ENCODE measurements at places on chromosomes 6 and 20.

DNA sequence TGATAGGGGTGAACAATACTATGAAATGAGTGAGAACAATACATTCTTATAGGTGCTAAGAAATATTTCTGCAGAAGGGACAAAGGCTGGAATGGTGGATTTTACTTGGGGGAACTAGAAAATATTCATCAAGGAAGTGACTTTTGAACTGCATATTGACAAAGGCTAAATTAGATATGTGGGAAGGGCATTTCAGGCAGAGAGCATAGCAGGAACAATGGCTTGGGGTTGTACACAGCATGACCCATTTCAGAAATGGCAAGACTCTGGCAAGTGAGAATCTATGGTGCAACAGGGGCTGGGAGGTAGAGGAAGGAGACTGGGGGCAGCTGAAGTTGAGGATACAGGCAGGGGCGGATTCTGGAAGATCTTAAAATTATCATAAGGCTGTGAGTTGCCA lies 46.7 kb upstream of the KIF16B start:
- DNase-seq: no peak

DNA sequence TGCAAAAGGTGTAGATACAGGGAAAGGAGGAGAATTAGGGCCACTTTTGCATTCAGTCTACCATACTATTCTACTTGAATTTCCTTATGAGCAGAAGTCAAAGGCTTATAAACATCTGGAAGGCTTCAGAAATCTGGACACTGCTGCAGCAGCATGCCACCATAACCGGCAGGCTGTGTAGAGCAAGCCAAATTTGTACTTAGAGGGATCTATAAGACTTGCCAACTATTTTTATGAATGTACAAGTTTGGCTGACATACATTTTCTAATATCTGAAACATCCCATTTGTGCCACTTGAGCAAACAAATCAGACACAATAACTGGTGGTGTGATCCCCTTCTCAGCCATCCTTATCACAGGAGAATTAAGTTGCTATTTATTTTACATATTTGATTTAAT lies 14.0 kb upstream of the PLCB1 start:
- no peak for DNase-seq

DNA sequence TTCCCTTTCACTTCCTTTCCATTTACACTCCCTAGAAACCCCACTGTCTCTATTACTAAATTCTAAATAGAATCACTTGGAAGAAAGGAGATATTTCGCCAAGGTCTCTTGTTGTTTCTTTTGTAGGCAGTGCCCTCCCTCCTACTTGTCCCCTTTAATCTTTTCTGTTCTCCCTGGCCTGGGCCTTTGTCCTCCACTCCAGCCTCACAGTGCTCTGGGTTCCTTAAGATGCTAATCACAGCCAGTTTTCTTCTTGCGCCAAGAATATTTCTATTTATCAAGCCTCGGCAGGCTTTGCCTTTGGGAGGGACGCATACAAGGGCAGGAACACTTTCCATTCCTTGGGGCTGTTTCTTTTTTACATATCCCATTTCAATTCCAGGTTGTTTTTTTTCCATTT lies 520.6 kb upstream of the CHD6 start:
- DNase-seq: no peak

DNA sequence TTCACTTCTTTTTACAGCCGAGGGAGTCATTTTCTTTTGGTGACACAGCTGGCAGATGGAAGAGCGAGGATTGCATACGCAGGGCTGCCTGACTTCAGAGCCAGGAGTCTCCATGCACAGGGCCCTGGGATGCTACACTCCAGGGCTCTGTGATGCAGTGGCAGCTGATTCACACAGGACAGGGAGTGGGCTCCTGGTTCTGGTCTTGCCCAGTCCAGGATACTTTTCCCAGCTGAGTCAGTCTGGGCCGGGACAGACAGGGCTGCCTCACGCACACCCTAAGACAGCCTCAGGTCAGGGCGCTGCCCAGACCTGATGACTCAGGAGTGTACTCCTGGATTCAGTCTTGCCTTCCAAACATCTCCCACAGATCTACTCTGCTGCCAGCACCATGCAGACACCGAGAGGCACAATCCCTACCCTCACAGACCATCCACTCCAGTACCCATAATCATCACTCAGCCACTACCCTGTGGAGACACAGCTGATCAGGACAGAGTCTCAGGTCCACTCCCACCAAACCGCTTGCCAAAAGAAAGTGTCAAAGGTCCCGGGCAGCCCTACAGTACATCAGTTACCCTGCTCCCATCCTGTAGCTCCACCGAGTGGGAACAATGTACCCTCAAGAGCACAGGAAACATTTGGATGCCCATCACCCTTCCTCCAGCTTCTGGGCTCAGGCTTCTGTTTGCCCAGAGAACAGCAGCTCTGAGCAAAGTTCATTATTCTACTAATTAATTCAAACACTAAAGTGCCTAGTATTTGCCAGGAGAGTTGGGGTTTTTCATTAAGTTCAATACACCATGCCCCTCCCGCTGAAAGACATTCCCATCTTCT lies 11.5 kb downstream of the SDC4 start:
- no peak for DNase-seq

DNA sequence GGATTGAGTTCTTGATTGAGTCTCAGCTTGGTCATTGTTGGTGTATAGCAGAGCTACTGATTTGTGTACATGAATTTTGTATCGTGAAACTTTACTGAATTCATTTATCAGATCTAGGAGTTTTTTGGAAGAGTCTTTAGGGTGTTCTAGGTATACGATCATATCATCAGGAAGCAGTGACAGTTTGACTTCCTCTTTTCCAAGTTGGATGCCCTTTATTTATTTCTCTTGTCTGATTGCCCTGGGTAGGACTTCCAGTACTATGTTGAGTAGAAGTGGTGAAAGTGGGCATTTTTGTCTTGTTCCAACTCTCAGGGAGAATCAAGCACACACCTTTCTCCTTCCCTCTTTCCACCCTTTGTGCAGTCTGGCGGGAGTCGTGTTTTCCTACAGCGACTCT lies 26.4 kb downstream of the RPP40 start:
- DNase-seq: no peak

- no peak for DNase-seq
Measured at GRCh38 chr6:109625199-109625598, 65.8 kb downstream of the AK9 start.

DNA sequence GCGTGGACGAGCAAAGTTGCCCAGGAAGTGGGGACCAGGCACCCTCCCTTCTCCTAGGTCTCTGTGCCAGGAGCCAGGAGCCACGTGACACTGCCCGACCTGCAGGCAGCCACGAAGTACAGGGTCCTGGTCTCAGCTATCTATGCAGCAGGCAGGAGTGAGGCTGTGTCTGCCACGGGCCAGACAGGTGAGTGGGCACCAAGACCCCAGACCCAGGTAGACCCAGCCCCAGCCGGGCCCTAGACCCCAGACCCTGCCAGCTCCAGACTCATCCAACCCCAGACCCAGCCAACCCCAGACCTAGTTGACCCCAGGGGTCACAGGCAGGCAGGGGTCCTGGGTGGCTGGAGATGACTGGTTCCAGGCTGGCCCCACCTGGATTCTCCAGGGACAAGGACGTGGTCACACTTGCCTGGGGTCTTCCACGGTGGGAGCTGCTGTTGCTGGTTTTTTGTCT lies 21.1 kb downstream of the COL20A1 start:
- DNase-seq: no peak

DNA sequence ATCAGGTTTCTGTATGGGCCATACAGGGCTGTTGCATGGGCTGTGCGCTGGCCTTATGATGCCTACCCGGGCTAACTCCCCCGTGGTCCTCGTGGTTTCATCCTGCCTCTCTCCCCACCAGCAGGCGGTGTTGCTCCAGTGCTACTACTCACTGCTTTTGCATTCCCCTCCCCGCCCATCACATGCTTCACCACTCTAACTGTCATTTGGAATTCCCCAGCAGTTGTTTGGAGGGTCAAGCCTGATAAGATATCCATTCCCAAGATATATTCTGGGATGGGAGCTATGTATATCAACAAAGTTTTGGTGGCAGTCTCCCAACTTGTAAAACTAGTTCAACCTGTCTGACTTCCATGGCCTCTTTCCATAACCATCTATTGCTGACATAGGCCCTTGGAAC lies 233.2 kb upstream of the SOX4 start:
- no peak for DNase-seq

DNA sequence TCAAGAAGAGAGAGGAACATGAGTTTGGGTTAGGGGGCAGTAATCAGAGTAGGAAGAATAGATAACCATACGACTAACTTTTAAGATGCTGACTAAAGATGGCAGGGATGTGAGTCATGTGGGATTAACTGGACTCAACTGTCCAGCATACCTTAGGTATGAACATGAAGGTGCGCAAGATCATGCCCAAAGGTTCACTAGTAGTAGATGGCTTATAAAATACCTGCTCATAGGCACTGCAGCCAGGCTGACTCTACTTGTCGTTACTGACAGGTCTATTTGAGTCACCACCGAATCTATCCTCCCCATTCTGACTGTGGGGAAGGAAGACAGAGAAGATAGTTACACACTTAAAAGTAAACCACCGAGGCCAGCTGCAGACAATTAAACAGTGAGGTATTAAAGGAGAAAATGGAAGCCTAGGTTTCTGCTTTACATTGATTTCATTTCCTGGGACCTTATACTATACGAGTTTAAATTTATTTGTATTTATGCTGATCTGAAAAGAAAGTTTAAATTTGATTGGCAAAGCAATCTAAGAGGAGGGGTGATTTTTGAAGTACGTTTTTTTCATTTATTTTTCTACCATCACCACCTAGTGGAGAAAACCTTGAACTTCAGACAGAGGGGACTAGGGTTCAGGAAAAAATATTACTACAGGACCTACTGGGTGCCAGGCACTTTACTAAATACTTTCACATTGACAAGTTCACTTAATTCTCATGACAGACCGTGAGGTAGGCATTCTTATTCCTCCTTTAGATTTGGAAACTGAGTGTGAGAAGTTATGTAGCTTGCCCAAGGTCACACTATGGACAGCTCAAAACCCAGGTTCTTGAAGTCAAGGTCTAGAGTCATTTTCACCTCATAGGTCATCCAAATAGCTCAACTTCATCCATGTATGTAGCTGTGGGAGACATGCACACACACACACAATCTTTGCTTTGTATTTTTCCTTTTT lies 4.0 kb upstream of the WRNIP1 start:
- peak; percentile 51 for DNase-seq

GRCh38 chr6:137427656-137428290 lies 66.4 kb downstream of the OLIG3 start:
- no peak for DNase-seq

- DNase-seq: no peak
Measured at GRCh38 chr6:7572213-7572943, 17.6 kb upstream of the SNRNP48 start.

DNA sequence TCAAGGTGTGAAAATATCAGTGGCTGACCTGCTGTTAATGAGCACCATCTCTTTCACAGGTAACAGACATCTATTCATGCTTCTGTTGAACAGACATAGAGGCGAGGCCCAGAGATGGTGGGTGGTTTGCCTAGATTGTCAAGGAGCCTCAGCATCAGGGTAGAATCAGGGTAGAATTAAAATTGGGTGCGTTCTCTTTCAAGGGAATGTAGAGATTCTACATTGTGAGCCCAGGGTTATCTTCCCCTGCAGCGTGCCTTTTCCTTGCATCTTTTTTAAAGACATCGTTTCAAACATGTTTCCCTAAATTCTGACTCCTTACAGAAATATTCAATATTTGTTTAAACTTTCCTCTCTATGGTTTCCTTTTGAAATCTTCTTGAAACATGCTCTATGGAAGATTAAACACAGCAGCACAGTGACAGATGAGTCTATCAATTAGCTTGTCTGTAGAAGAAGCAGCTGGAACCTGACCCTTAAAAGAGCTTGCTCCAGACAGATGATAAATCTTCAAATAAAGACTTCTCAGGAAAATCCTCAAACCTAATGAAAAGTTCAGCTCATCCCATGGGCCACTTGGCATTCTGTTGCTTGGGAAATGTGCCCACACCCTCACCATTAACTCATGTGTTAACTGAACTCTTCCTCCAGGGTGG lies 119.8 kb downstream of the IPCEF1 start:
- DNase-seq: no peak

GRCh38 chr6:122153557-122153956 lies 245.9 kb upstream of the HSF2 start:
- DNase-seq: no peak

GRCh38 chr6:137903274-137903932 lies 36.3 kb downstream of the TNFAIP3 start:
- DNase-seq: no peak

- no peak for DNase-seq
Measured at GRCh38 chr6:33673851-33674250, 37.6 kb downstream of the UQCC2 start.

DNA sequence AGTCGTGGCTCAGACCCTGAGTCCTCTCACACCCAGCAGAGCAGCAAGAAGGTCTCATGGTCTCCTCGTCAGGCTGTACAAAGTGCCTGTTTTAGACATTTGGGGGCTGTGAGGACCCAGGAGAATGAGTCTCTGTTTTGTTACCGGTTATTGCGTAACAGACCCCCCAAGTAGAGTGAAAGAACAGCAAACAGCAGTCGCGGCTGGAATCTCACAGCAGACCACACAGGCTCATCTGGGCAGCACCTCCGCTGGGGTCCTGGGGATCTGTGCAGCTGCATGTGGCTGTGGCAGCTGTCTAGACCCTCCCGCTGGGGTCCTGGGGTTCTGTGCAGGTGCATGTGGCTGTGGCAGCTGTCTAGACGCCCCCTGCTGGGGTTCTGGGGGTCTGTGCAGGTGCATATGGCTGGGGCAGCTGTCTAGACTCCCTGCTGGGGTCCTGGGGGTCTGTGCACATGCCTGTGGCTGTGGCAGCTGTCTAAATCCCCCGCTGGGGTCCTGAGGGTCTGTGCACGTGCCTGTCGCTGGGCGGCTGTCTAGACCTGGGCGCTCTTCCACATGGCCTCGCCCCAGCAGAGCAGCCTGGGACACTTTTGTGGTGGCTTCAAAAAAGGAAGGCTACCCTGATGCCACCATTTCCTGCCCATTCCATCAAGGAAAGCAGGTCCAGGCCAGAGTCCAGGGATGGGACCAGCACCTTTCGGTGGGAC lies 24.7 kb downstream of the ENTPD6 start:
- DNase-seq: peak; percentile 22

- DNase-seq: peak; percentile 12
Measured at GRCh38 chr20:60035486-60035885, 77.3 kb downstream of the CDH26 start.

DNA sequence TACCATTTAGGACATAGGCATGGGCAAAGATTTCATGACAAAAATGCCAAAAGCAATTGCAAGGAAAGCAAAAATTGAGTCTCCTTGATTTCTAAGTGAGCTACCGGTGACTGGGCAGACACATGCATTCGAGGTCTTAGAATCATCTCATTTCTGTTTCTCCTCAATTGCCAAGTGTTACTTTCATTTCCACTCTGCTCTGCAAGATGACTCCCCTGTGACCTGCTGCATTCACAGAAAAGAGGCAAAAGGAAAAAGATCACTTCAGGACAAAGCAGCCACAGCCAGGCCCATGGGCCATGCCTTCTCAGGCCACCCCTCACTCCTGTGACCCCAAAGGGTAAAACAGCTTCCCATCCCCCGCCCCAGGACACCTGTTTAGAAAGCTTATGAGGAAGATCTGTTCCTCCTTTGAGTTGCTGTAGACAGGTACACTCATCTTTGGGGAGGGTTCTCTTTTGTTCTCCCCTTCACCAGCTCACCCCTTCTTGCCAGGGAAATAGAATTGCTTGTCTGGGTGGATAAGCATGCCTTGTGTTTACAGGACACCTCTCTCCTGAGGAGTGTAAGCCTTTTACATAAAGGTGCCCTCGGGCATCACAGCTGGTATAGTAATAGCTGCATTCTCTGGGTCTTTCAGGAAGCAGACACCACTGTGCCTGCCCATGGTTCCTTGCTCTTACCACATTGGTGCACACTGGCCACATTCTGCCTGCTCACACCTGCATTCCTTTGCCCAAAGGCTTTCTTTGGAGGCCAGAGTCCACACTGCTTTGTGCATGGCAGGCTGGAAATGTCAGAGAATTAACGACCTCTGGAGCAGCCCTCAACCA lies 105.0 kb downstream of the SLC24A3 start:
- no peak for DNase-seq

Data from hematopoietic multipotent progenitor cell treated with erythropoietin and hydrocortisone succinate and interleukin-3 and kit ligand, for 6 days (in vitro differentiated cells).